ENCODE measurements at places on chromosomes 13 and 19.

DNA sequence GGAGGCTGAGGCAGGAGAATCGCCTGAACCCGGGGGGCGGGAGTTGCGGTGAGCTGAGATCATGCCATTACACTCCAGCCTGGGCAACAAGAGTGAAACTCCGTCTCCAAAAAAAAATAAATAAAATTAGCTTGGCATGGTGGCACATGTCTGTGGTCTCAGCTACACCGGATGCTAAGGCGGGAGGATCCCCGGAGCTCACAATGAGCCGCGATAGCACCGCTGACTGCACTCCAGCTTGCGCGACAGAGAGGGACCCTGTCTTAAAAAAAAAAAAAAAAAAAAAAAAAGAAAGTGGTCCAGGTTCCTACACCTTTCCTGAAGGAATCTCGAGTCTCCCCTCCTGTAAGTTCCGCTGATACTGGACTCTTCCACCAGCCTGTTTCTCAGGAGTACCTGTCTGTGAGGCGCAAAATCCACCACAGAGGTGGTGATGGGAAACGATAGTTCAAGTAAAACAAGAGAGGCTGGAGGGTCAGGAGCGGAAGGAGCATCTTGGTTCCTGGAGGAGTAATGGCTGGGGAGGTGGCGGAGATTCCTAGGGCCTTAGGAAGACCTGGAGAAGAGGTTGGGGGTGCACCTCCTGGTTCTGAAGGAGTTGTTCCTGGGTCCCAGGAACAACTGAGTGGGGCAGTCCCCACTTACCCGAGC lies 471 bp downstream of the FUT1 start:
- DNase-seq = no peak

- DNase-seq = no peak
These were observed 72.8 kb upstream of the LRCH1 start for GRCh38 chr13:46480131-46480530.

DNA sequence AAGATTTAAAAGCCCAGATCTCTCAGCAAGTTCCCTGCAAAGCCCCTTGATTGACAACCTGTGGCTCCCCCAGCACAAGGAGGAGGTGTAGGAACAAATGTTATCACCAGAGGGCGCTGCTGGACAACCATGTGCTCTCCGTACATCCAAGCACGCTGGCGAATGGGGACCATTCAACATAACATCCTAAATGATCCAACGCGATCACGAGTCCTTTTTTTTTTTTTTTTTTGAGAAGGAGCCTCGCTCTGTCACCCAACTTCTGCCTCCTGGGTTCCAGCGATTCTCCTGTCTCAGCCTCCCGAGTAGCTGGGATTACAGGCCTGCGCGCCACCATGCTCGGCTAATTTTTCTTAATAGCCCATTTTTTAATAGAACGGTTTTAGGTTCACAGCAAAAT lies 52.0 kb downstream of the NWD1 start:
- peak; percentile 67 for DNase-seq

DNA sequence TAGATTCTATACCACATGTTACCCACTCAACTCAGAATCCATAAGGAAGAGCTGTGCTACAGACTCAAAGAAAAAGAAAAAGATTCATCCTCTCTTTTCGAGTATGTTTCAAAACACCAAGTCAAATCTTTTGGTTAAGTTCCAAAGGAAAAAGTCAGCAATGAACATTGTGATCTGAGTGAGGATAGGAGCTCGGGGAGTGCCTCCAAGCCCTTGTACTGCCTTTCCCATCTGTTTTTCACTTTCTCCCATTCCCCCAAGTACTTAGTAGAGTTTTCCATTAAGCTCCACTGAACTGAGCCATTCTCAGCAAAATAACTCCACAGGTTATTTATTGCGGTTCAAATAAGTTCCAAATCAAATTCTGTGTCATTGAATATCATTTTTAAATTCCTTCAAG lies 47.7 kb upstream of the MAB21L1 start:
- no peak for DNase-seq

DNA sequence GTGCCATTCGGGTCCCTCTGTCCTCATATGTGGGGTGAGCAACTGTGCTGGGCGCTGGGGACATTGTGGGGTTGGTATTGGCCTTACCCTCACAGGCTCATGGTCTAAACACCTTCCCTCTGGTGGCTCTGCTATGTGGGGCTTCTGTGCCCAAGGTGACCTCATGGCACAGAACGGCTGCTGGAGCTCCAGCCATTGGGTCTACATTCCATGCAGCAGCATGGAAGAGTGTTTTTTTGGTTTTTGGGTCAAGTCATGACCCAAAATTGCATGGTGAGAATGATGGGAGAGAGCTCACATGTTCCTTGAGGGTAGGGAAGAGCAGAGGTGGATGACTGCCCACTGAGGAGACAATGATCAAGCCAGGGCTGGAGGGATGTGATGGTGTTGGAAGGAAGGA lies 17.2 kb downstream of the PGLS start:
- no peak for DNase-seq

DNA sequence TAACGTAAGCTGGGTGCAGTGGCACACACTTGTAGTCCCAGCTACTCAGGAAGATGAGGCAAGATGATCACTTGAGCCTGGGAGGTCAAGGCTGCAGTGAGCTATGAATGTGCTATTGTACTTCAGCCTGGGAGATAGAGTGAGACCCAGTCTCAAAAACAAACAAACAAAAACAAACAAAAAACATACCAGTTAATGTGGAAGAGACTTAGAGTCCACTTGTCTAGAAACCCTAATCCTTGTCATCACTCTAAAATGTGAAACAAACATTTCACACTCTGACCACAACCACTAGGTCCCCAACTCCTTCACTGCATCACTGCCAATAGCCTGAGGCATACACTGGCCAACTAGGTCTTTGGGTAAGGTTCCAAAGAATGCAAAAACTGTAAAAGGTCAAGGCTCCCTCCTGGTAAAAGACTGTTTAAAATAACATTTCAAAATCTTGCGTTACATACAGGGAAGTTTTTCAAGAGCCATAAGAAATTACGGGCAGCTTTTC lies 28.6 kb upstream of the CYP2B6 start:
- DNase-seq = no peak

DNA sequence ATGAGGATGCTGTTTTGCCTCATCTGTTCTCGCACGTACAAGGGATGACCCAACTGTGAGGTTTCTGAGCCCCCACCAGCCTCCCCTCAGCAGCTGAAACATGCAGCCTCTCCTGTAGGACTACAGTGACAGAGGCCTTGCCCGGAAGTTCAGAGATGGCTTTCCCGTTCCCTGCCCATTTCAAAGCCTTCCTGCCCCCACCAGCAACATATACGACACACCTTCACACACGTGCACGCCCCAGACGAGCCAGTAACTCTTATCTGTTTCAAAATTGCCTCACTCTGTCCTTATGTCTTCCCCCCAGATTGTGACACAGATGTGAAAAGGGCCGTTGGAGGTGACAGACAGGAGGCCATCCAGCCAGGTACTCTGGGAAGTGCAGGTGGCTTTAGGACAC lies 95.8 kb downstream of the RAB20 start:
- DNase-seq = no peak

DNA sequence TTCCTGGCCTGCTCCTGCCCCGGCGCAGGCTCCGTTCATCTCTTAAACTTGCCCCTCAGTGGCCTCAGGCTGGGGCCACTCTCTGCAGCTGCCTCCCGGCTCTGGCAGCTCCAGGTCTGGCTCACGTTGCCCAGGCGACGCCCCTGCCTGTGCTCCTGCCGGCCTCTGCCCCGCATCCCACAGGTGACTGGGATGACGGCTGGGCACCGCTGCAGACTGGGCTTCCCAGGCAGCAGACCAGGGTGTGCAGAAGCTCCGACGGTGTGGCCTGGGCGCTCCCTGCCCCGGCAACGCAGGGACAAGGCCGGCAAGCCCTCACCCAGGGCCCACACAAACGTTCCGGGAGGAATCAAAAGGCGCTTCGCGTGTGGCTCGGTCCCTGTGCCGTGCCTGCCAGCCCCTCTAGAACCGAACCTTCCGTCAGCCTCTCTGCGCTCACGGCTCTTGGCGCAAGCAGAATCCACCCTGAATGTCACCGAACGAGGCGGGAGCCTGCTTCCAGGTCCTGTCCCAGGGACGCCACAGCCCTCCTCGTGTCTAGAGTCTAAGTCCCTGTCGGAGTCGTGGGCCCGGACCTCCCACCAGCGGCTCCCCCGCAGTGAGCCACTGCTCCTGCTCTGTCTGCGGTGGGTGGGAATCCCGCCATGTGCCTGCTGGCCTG lies 64.8 kb downstream of the MLLT1 start:
- DNase-seq = no peak

DNA sequence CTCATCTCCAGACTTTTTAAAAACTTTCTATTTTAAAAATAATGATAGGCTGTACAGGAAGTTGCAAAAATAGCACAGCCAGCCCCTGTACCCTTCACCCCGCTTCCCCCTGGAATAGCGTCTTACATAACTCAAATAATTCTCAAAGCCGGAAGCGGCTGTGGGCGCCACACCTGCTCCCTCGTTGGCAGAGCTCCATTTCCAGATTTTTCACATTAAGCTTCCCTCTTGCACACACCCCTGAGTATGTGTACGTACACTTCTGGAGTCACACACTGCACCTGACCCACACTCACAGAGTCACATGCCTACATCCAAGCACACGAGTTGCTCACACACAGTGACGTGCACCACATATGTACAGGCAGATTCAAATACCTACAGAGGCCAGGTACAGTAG lies 24.9 kb upstream of the DPP9 start:
- DNase-seq = no peak

- DNase-seq = no peak
These were observed 2.5 kb upstream of the RFPL4AL1 start for GRCh38 chr19:55766466-55766865.

- DNase-seq = no peak
These were observed 11.8 kb upstream of the RCBTB1 start for GRCh38 chr13:49597043-49597641.
